ENCODE measurements at places on chromosomes 5 and 9.

- peak; percentile 76 for DNase-seq
These were observed 2.2 kb downstream of the ST6GALNAC6 start for GRCh38 chr9:127897193-127897692.

- no peak for DNase-seq
These were observed 75.1 kb upstream of the IER5L start for GRCh38 chr9:129252937-129253802.

- DNase-seq, result no peak
These were observed 51.9 kb downstream of the SLC25A46 start for GRCh38 chr5:110790673-110791072.

DNA sequence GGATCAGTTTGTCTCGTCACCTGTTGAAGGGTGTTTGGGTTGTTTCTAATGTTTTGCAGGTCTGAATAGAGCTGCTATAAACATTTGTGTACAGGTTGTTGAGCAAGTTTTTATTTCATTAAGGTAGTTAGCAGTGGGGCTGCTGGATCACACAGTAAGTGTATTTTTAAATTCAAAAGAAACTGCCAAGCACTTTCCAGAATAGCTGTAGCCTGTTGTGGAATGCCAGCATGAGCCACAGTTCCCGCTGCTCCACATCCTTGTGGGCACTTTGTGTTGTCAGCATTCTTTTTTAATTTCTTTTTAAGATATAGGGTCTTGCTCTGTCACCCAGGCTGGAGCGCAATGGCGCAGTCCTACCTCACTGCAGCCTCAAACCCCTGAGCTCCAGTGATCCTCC lies 14.5 kb downstream of the FBXW5 start:
- no peak for DNase-seq

DNA sequence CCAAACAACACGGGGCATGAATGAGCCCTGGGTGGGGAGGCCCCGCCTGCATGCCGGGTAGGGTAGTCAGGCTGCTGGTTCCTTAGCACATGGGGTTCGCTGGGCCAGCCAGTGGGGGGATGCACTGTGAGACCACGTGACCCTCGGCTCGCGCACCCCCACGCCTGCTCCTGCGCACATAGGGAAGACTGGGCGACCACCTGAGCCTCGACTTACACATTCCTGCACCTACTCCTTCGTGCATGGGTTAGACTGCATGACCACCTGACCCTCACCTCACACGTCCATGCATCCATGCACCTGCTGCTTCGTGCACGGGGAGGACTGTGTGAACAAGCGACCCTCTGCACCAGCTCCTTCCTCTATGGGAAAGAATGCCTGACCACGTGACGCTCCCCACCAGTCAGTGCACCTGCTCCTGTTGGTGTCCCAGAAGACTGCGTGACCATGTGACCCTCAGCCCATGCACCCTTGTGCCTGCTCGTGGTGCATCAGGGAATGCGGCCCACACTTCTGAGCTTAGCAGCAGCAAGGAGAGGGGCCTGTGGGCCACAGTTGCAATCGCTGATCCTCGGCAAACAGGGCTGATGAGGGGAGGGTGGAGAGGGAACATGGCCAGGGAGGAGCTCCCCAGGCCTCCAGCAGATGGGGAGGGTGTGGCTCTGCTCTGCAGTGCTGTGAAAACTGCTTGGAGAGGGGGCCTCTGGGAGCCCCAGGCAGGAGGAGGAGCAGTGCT lies 18.1 kb downstream of the LPCAT1 start:
- no peak for DNase-seq

- no peak for DNase-seq
These were observed 71.5 kb downstream of the ANKRD33B start for GRCh38 chr5:10635257-10635866.

DNA sequence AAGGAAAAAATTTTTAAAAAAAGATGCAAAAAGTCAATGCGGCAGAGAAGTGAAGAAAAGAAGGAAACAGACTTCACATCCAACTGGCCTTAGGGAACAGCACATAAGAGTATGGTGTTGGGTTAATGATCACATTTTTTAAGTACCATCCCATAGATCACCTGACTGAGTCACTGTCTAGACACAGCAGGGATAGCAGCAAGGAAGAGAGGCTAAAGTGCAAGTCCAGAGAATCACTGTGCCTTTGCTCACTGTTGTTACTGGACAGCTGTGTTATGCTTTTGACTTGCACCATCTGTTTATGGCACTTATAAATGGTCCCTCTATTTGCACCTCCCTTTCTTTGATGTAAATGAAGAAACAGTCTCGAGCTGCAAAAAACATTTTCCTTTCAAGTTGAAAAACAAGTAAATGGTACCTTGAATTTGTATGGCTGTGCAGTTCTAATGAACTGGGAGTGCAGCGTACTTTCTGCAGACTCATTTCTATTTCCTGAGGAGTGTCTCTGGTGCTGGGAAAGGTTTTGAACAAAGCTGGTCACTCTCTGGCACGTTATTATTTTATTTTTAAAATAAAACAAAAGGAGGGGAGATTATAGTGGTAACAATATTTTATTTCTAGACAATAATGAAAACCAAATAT lies 84.2 kb downstream of the TRPM6 start:
- no peak for DNase-seq

- no peak for DNase-seq
These were observed 43.3 kb downstream of the ANKRD33B start for GRCh38 chr5:10607023-10607665.

DNA sequence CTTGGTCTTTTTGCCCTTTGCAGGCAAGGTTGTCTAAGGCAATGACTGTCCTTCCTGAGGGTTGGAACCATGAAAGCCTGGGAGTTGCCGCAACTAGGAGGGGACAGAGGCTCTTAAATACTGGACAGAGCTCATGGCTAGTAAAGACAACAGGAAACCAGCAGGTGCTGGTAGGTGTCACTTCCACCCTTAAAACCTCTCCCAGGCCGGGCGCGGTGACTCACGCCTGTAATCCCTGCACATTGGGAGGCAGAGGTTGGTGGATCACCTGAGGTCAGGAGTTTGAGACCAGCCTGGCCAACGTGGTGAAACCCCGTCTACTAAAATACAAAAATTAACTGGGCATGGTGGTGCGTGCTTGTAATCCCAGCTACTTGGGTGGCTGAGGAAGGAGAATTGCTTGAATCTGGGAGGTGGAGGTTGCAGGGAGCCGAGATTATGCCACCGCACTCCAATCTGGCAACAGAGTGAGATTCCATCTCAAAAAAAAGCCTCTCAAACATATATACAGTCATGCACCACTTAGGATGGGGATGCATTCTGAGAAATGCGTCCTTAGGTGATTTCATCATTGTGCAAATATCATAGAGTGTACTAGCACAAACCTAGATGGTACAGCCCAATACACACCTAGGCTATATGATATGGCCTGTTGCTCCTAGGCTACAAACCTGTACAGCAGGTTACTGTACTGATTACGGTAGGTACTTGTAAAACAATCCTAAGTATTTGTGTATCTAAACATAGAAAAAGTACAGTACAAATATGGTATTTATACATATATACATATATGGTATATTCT lies 102.7 kb downstream of the HSPA4 start:
- no peak for DNase-seq

DNA sequence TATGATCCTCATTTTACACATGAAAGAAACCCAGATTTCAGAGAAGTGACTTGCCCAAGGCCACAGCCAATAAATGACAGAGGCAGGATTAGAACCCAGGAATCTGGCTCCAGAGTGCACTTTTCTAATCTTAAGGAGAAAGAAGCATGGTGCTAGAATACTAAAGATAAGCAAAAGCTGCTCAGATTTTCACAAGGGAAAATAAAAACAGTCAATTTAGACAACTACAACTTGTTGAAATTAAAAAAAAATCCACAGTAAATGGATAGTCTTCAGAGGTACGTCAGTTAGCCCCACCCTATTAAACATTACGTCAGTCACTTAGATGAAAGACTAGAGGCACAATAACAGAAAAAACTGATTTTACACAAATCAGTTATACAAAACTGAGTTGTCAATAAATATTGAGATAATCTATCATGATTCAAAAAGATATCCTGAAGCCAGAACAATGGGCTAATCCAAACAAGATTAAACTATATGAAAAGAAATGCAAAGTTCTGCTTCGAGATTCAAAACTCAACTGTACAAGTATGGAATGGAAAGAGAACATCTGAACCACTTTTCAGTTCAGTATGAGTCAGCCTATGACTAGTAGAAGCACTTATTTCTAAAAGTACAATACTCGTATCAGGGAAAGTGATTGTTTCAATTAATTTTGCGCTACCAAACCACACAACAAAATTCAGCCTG lies 9.3 kb downstream of the TMEM245 start:
- no peak for DNase-seq

GRCh38 chr9:86783884-86784283 lies 163.4 kb downstream of the GAS1 start:
- no peak for DNase-seq

DNA sequence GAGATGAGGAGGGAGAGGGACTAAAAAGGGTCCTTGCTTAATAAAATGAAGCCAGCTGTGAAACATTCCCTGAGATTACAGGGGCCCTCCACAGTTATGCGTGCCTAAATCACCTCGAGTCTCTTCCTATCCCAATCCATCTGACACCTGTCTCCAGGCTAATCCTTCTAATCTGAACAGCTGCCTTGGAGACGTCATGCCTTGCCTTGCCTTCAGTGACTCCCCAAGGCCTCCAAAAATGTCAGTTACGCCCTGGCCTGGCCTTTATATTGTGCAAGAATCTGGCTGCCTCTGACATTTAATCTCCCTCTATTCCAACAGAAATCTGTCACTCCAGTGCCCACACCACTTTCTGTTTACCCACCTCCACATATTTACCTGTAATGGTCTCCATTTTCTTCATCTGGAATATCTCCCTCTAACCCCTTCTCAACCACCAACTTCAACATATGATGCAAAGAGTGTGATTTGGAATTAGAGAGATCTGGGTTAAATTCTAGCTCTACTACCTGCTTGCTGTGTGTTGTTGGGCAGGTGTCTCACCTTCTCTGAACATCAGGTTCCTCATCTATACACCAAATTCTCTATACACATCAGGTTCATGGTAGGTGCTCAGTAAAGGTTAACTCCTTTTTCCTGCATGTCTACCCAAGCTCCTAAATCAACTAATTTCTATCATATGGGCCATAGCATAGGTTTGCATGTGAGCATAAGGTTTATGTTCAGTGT lies 57.9 kb downstream of the PTCD2 start:
- DNase-seq, result no peak

GRCh38 chr5:95152535-95152934 lies 132.4 kb downstream of the MCTP1 start:
- DNase-seq, result no peak

DNA sequence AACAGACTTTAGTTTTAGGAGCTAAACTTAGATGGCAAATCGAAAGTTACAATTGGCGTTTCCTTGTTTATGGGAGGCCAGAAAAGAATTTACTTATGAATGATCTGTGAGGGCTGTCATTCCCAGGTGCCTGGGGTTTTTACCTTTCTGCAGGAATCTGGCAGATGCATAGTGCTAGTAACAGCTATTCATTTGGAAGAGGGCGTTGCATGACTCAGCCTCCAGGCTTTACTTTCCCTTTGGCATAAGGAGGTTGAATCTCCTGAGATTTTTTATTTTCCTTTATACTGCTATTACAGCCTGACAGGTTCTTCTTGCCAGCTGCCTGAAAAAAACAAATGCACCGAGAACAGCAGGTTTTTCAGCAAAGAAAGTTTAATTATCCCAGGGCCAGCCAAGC lies 30.0 kb downstream of the CARD6 start:
- DNase-seq, result no peak

DNA sequence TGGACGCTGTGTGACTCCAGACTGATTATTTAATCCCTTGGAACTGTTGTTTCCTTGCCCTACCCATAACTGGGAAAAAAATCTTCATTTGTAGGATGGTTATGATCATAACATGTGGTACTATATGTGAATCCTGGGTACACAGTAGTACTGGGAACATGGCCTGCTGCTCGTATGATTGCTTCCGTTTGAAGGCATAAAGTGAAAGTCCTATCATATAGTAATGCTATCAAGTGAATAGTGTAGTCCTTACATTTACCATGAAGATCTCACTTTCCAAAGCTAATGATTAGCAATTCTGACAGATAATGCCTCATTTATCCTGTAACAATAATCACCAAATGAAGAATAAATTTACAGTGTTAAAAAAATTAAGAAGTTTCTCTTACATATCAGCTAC lies 53.2 kb downstream of the MEF2C start:
- no peak for DNase-seq

- DNase-seq, result peak; percentile 42
These were observed 37.9 kb downstream of the GAS1 start for GRCh38 chr9:86909388-86909787.

DNA sequence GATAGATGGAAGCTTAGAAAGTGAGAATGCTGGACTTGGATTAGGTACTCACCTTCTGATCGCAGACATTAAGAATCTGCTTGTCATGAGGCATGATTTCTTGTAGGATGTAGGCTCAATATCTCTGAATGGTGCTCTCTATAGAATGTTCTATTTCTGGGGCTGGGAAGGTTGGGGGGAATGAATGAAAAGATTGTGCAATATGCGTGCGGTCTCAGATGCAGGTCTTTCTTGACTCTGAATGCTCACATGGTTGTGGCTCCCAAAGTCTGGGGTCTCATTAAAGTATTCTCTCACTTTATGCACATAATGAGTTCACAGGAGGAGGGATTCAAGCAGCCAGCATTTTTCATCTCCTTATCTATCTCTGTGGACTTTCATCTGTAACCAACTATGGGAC lies 482.0 kb upstream of the CD180 start:
- no peak for DNase-seq
